ENCODE measurements at places on chromosomes 6 and 20.

DNA sequence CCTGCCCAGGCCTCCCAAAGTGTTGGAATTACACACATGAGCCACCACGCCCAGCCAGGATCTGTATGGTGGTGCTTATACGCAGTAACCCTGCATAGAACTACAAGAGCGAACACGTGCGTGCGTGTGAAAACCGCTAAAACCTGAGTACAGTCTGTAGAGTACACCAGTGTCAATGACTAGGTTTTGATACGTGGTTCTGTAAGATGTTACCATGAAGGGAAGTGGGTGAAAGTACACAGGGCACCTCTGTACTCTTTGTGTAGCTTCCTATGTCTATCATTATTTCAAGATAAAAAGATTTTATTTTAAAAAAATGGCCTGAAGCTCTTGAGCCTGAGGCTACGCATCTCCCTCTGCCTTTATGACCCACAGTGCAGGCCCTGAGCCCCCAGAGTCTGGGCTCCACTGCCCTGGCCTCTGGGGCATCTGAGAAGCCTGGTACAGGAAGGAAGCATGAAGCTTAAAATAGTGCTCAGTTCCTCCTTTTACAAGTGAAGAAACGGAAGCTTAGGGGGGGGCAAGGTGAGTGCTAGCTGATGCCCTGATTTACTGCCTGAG, 21.6 kb downstream of the LY86 start:
- DNase-seq, result peak; percentile 25

- no peak for DNase-seq
These were observed 237.2 kb upstream of the BMP2 start for GRCh38 chr20:6530254-6530653.

DNA sequence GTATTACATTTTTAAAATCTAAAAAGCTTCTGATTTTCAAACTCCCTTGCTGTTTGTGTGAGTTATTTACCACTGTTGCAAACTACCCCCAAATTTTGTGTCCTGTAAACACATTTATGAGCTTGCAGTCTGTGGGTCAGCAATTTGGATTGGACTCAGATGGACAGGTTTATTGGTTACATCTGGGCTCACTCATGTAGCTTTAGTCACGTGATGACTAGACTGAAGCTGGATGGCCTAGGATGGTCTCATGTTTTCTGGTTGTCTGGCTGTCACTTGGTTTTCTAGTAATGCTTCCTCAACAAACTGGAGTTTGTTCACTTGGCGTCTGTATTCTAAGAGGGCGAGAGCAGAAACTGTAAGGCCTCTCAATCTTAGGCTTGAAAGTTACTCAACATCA, 12.2 kb upstream of the C6orf58 start:
- DNase-seq, result no peak

DNA sequence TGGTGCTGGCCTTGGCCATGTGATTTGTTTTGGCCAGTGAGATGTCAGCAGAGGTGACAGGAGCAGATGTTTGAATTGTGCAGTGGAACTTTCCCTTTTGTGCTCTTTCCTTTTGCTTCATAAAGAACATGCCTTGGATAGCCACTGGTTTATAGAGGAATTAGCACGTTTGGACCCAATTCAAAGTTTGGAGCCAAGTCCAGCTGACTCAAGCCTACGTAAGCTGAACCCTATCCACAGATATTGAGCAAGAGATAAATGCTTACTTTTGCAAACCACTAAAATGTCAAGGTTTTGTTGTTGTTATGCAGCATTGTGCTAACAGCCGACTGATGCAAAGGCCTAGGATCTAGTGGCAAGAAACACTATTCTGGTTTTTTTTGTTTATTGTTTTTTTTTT, 230.9 kb upstream of the CITED2 start:
- no peak for DNase-seq

GRCh38 chr6:71556141-71556540, 267.5 kb downstream of the OGFRL1 start:
- DNase-seq, result no peak

- DNase-seq, result no peak
These were observed 4.4 kb downstream of the NKAIN4 start for GRCh38 chr20:63249891-63250290.

DNA sequence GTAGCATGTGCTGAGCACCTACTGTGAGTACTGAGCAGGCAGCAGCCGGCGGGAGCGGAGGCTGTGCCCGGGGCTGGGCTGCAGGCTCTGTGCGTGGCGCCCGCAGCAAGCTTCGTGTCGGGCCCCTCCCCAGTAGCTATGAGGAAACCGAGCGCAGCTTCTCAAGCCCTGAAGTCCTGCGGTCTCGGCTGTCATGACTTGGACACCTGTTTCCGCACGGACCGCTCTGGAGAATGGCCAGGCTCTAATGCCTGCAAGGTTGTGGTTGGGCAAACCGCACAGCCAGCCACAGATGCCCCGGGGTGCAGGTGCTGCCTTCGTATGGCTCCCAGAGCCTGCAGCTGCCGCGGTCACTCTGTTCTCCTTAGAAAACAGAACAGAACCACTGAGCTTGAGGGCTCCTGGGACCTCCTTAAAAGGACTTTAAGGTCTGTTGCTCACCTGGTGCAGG, 33.7 kb downstream of the PYGB start:
- no peak for DNase-seq

GRCh38 chr20:40493071-40493470, 196.0 kb downstream of the MAFB start:
- no peak for DNase-seq

DNA sequence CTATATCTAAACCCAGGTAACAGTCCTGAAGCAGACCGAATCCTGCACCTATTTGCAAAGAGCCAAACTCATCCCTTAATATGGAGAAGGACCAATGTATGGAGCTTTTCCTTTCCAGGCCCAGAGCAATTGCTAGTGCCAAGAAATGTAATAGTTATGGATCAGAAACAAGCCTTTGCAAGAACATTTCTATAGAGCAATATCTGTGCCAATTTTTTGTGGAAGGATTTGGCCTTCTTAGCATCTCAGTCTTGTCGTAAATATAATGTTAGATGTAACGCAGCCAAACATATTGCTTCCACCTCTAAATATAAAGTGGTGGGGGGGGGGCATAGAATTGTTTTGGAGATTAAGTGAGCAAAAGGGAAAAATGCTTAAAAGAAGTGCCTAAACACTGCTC, 2.7 kb downstream of the KIAA0408 start:
- DNase-seq, result no peak

Measured in activated T-cell treated with anti-CD3 and anti-CD28 coated beads for 1 hour (primary cell).